Esophagus squamous epithelium (tissue), 5 donors: ENCODE measurements at places on chromosomes 3 and 15.

GRCh38 chr3:51999846-52000245, 4.2 kb upstream of the RPL29 start:
- no peak for DNase-seq
- H3K27me3 ChIP-seq, result peaks cover 7% of the 10 kb centered on the region
- H3K36me3 ChIP-seq, result no peaks in the 10 kb centered on the region
- H3K27ac ChIP-seq, result no peak overlapping the region
- no peak overlapping the region for H3K4me3 ChIP-seq

DNA sequence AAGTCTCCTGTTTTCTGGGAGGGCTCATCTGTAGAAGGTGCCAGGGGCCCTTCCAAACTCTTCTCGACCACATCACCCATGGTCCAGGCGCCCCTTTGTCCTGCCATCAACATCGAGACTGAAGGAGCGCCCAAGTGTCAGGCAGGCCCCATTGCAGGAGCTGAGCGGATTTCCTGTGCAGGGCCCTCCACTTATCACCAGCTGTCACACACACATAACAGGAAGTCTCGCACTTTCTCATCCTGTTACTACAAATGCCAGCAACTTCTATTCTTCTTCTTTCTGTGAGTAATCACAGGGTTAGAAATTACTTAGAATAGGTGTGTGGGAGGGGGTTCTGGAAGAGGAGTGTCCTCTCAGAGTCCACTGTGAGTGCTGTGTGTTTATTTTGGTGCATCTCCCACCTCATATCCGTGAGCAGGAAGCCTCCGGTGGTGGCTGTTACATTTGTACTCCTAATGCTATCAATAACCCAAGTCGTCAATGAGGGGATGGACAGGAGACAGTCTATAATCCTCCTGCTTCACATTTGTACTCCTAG, at the start of gene KLHL6:
KLHL6 (minus strand) TSS at position 166 of the 541 bp plus-strand sequence; CDS start at position 113, 53 bp downstream.
- no peaks in the 10 kb centered on the region for H3K4me1 ChIP-seq
- H3K27me3 ChIP-seq, result no peaks in the 10 kb centered on the region
- H3K36me3 ChIP-seq, result no peaks in the 10 kb centered on the region
- no peak within 1 kb of the TSS for H3K4me3 ChIP-seq
- peak within 1 kb of the TSS; percentile 77 for H3K27ac ChIP-seq

- H3K27ac ChIP-seq, result peak overlapping the region; percentile 28
- no peak for DNase-seq
- H3K4me3 ChIP-seq, result peak overlapping the region; percentile 86
Measured at GRCh38 chr15:42921342-42921731, 759 bp upstream of the TTBK2 start.

- H3K4me3 ChIP-seq, result no peak overlapping the region
- peaks cover 24% of the 10 kb centered on the region for H3K4me1 ChIP-seq
- no peaks in the 10 kb centered on the region for H3K36me3 ChIP-seq
- no peaks in the 10 kb centered on the region for H3K27me3 ChIP-seq
- no peak for DNase-seq
- no peak overlapping the region for H3K27ac ChIP-seq
Measured at GRCh38 chr3:17577796-17578520, 164.5 kb downstream of the TBC1D5 start.

GRCh38 chr3:10376353-10376752, 55.4 kb upstream of the SEC13 start:
- no peaks in the 10 kb centered on the region for H3K4me1 ChIP-seq
- H3K27ac ChIP-seq, result no peak overlapping the region
- no peak for DNase-seq
- H3K4me3 ChIP-seq, result no peak overlapping the region

DNA sequence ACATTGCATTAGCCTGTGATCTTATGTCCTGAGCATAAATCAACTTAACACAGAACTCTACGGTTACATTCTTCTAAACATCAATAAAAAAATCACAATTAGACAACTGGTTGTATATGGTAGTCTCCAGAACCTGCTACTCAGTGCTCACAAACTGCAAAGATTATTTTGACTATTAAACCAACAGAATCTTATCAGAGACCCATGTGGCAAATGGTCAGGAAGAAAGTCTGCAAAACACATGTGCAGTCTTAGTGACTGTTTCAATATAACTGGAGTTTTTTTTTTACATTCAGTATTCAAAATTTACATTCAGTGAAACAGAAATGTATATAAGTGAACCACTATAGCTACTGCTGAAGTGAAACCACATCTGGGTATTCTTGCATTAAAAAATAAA, 27.3 kb upstream of the PYGO1 start:
- H3K4me3 ChIP-seq, result no peak overlapping the region
- H3K27me3 ChIP-seq, result no peaks in the 10 kb centered on the region
- H3K27ac ChIP-seq, result no peak overlapping the region
- H3K4me1 ChIP-seq, result no peaks in the 10 kb centered on the region

DNA sequence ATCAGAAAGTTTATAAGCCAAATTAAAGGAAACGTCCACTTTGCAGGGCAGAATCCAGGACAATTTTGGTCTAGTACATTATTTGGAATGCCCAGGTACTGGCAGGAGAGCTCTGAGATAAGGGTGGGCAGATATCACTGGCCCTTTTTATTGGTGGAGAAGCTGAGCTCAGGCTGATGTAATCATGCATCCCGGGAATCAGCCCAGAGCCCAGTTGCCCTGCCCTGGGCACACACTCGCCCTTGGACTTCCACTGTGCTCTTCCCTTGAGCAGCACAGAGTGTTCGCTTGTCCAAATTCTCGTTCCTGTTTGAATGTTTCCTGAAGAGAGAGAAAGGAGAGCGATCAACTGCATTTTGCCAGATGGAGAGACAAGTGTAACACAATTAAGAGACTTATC, 3.7 kb downstream of the AQP9 start:
- no peaks in the 10 kb centered on the region for H3K4me1 ChIP-seq
- no peak overlapping the region for H3K4me3 ChIP-seq
- H3K27me3 ChIP-seq, result no peaks in the 10 kb centered on the region
- no peaks in the 10 kb centered on the region for H3K36me3 ChIP-seq

GRCh38 chr15:101068961-101069653, 149.9 kb downstream of the LRRK1 start:
- DNase-seq, result no peak
- no peak overlapping the region for H3K4me3 ChIP-seq
- no peaks in the 10 kb centered on the region for H3K36me3 ChIP-seq
- H3K27me3 ChIP-seq, result no peaks in the 10 kb centered on the region
- peaks cover 5% of the 10 kb centered on the region for H3K4me1 ChIP-seq
- peak overlapping the region; percentile 78 for H3K27ac ChIP-seq

DNA sequence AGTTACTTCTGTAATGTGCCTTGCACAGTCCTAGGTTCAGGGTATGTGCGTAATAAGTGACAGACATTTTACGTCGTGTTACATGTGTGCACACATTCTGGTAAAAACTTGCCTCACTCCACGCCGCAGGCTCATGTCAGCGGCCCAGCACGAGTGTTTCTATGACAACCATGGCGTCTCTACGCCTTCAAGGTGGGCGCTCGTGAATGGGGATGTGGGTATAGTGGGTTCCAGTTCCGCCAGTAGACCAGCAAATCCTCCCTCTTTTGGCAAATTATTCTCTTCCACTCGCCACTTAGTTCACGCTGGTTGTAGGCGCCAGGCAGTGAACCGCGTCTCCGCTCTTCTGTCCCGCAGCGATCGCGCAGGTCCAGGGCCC, 40.3 kb downstream of the CHST14 start:
- no peaks in the 10 kb centered on the region for H3K27me3 ChIP-seq
- H3K27ac ChIP-seq, result peak overlapping the region; percentile 73
- peak overlapping the region; percentile 62 for H3K4me3 ChIP-seq
- H3K36me3 ChIP-seq, result no peaks in the 10 kb centered on the region

DNA sequence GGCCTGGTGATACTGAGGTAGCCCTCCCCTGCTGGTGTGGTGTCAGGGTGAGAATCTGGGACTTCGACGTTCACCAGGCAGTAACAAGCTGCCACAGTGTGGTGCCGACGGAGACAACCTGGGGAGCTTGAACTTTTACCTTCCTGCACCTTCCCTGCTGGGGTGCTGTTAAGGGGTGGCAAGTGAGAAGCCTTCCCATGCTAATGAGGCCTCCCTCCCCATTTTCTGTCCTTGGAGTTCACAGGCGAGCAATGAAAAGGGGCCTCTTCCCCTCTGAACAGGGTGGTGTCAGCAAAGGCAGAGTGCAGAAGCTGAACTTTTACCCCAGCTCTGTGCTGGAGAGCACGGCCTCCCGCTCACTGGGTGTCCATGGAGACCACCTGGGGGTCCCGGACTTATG, 13.5 kb downstream of the MAGEL2 start:
- DNase-seq, result no peak
- no peaks in the 10 kb centered on the region for H3K27me3 ChIP-seq
- H3K4me3 ChIP-seq, result no peak overlapping the region
- H3K36me3 ChIP-seq, result no peaks in the 10 kb centered on the region
- H3K27ac ChIP-seq, result no peak overlapping the region
- no peaks in the 10 kb centered on the region for H3K4me1 ChIP-seq

DNA sequence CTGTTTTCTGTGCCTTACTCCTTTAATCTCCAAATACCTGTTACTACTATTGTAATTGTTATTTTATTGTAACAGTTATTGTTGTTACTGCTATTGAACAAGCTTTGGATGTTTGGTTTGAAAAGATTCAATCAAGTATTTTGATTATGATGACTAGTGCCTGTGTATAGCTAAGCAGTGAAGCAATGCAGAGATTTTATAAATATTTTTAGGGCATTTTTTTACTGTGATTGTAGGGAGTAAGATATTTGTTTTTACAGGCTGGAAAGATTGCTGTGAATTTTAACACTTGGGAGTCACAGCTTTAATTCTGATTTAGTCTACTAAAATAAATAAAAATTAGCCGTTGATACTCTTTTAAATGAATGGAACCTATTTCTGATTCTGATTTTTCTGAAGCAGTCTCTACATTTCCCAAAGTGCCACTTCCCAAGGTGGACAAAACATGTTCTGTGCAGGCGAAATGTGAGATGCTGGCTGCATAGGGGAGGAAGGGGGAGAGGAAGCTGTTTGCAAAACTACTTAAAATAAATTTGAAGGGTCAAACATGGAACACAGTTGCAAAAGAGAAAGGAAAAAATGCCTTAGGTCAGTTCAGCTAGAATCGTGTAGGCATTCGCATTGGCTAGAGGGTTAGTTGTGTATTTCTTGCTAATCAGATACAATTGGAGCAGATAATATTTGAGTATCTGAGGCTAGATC, 25.7 kb downstream of the EEFSEC start:
- no peaks in the 10 kb centered on the region for H3K27me3 ChIP-seq
- H3K36me3 ChIP-seq, result no peaks in the 10 kb centered on the region
- H3K4me3 ChIP-seq, result no peak overlapping the region

DNA sequence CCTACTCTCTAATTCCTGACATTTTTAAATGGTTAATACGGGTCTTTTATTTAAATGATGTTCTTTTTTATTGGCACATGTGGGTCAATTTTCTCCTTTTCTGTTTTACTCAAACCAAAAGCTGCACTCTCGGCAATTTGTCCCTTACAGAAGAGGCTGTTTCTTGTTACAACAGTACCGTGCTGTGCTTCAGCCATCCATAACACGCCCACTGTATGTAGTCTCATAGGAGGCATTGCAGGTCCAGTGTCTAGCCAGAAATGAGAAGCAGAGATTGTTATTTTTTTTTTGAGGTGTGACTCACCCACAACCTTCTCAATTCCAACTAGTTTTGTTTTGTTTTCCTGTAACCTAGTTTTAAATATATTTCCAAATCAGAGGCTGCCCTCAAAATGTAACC, 164.6 kb downstream of the GMNC start:
- no peak for DNase-seq
- H3K27me3 ChIP-seq, result no peaks in the 10 kb centered on the region

DNA sequence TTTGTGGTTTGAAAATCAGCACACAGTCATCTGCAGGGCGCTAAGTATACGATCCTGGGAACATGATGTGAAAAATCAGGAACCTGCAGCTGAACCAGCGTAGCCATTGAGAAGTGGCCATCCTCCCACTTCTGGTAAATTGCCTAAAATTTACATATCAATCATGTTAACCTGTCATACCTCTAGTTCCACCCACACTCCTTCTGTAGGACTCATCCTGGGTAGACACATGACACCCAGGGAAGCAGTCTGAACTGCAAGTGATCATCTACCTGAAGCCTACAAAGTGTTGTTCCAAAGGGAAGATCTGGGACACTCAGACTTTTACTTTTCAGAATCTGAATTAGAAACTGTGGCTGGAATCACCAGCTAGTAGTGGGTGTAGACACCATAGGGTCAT, 5.5 kb upstream of the PSMD6 start:
- H3K4me1 ChIP-seq, result peaks cover 19% of the 10 kb centered on the region
- no peak overlapping the region for H3K4me3 ChIP-seq
- H3K36me3 ChIP-seq, result no peaks in the 10 kb centered on the region
- H3K27me3 ChIP-seq, result no peaks in the 10 kb centered on the region
